ENCODE measurements at places on chromosomes 12 and 14. TPM values are rescaled to one million over a fixed set of nuclear protein-coding genes. Genes with fewer than 3 reads are reported as not detected.

PDZRN4 gene
- total RNA-seq = 2.5 TPM

DNA sequence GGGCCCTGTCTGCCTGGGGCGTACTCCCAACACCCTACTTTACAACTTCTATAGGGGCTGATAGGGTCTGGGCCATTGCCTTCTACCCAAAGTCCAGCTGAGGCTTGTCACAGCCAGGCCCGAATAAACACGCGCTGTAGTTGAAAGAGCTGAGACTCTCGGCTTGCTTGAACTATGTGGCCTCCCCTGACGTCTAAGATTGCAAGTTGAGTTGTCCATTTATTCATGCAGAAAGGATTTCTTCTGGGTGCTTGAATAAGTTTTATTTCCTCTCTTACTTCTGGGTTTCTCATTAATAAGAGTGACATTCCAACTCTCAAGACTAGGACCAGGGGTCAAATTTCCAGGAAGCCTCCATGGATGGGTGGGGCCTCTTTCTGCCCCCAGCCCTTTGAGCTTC lies 74.4 kb upstream of the VRK1 start:
- H3K4me1 ChIP-seq = no peaks in the 10 kb centered on the region
- H3K27ac ChIP-seq = no peak overlapping the region
- no peaks in the 10 kb centered on the region for H3K36me3 ChIP-seq
- no peaks in the 10 kb centered on the region for H3K27me3 ChIP-seq
- no peak overlapping the region for H3K4me3 ChIP-seq
- DNase-seq = no peak

RDH12 gene
- not detected for total RNA-seq

VWF gene
- 37.9 TPM for total RNA-seq

DNA sequence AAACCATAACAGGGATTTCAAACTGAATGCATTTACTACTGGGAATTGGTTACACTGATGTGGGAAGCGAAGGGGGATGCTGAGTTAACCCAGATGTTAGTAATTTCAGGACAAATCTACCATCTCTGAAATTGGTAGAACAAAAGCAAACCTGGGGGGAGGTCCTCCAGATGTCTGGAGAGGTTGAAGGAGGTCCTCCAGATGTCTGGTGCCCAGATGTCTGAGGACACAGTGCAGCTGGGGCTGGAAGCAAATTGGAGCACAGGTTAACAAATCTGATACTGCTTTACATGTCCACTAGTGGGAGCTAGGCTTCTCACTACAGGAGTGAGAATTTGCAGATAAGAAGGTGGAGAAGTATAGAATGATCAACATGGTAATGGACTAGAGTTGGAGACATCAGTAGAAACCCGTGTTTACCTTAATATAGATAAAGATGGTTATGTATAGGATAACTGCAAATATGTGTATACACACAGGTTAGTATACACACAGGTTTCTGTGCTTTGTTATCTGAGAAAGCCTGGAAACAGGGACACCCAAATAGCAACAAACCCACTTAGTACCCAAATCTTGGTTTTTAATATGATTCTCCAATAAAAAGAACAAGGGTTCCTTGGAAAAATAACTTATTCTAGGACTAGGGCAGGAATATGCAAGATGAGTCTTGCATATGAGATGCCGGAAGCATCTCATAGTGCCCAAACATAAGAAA lies 162.5 kb downstream of the C12orf50 start:
- no peaks in the 10 kb centered on the region for H3K4me1 ChIP-seq
- H3K36me3 ChIP-seq = no peaks in the 10 kb centered on the region
- H3K27ac ChIP-seq = no peak overlapping the region

GRCh38 chr14:75234173-75235115 lies 44.2 kb upstream of the FOS start:
- H3K4me1 ChIP-seq = peaks cover 13% of the 10 kb centered on the region
- H3K27ac ChIP-seq = no peak overlapping the region
- H3K27me3 ChIP-seq = no peaks in the 10 kb centered on the region
- H3K4me3 ChIP-seq = no peak overlapping the region
- no peak for DNase-seq
- no peaks in the 10 kb centered on the region for H3K36me3 ChIP-seq

DNA sequence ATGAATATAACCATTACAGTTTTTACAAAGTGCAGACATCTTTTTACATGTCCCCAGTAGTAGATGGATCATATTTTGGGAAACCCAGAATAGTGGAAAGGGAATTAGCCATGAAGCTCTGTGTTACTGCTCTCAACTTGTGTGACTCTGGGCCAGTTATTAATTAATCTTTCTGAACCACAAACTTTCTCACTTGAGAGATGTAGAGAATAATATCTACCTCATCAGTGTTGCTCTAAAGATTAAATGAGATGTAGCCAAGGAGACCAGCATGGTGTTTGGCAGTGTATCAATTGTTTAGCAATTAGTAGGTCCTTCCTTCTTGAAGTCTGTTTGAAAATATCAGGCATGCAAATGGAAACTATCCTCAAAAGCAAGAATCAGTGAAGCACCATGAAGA lies 169.2 kb downstream of the TMTC2 start:
- H3K27me3 ChIP-seq = no peaks in the 10 kb centered on the region
- no peaks in the 10 kb centered on the region for H3K36me3 ChIP-seq
- H3K4me1 ChIP-seq = no peaks in the 10 kb centered on the region
- no peak for DNase-seq
- H3K27ac ChIP-seq = no peak overlapping the region
- H3K4me3 ChIP-seq = no peak overlapping the region

GRCh38 chr14:91123201-91123600 lies 9.3 kb downstream of the DGLUCY start:
- no peaks in the 10 kb centered on the region for H3K27me3 ChIP-seq
- H3K36me3 ChIP-seq = no peaks in the 10 kb centered on the region
- H3K4me3 ChIP-seq = no peak overlapping the region
- DNase-seq = no peak

DNA sequence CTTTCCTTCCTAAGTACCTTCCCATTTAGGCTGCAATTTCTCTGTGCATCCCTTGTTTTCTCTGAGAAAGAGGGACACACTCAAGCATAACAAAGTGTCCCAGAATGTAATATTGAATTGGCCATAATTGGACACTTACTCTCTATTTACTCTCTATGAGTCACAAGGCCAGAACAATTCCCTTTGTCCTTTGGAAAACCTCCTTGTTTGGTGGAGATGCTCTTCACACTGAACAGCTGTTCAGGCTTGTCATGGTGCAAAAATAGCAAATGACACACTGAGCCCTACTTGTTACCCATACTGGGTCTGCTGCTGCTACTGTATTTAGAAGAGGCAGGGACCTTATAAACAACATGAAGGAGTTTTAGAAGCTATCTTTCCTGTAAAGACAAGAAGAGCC lies 1590.5 kb upstream of the TMEM132C start:
- H3K4me1 ChIP-seq = no peaks in the 10 kb centered on the region
- no peaks in the 10 kb centered on the region for H3K27me3 ChIP-seq
- no peak for DNase-seq
- H3K27ac ChIP-seq = no peak overlapping the region
- H3K36me3 ChIP-seq = no peaks in the 10 kb centered on the region

DNA sequence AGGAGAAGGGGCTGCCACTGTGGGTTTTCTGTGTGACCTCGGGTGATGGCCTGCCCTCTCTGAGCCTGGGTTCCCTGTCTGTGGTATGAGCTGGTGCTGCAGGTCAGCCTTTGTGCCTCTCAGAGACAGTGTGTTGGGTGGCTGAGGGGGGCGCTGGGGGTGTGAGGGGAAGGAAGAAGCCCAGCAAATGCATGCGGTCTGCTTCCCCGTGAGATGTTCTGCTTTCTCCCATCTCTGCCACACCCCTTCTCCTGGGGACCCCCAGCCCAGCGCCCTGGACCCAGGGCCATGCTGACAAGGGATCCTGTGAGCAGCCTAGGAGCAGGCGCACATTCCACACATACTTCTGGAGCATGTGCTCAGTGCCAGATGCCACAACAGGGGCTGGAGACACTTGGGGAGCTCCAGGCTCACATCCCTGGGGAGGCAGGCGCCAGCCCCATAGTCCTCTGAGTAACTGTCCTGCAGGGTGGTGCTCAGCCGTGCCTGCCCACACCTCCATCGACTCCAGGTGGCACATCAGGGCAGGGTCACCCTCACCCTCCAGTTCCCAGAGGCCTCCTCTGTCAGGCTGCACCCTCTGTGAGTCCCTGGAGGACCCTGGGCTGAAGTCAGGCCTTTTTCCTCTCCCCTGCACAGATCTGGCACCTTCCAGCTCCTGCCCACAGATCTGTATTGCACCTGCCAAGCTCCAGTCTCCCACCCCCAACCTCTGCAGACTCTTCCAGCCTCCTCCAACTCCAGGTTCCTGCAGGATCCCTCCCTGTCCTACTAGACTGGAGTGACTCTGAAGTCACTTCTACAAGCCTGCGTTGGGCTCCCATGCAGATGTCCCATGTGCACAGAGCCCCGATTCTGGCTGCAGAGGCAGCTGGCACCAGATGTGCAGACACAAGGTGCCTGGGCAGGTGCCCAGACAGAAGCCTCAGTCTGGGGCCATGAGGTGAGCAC lies 205.6 kb downstream of the KIF26A start:
- no peaks in the 10 kb centered on the region for H3K27me3 ChIP-seq
- H3K27ac ChIP-seq = no peak overlapping the region
- peak; percentile 8 for DNase-seq
- no peaks in the 10 kb centered on the region for H3K36me3 ChIP-seq
- H3K4me1 ChIP-seq = peaks cover 9% of the 10 kb centered on the region

- H3K4me3 ChIP-seq = no peak overlapping the region
- DNase-seq = no peak
- H3K27me3 ChIP-seq = no peaks in the 10 kb centered on the region
These were observed 5.7 kb downstream of the ADCY4 start for GRCh38 chr14:24329073-24329663.

OAS1 gene
- total RNA-seq = 8.8 TPM

DNA sequence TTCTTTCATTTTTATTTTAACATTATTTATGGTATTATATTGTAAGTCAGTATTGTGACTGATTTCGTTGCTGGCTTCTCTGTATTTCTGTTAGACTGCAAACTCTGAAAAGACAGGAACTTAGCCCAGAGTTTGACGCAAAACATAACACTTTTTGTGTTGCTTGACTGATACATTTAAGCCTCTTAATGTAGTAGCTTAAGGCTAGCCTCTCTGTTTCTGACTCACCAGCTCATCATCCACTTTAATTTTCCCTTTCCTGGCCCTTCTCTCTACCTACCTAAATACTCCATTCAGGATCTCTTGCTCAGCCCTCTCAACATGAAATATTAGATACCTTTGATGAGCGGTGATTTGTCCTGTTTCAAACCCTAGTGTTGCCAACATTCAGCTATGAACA lies 420.6 kb downstream of the LRFN5 start:
- no peaks in the 10 kb centered on the region for H3K4me1 ChIP-seq
- no peaks in the 10 kb centered on the region for H3K27me3 ChIP-seq
- no peak for DNase-seq
- H3K36me3 ChIP-seq = no peaks in the 10 kb centered on the region
- H3K27ac ChIP-seq = no peak overlapping the region

DNA sequence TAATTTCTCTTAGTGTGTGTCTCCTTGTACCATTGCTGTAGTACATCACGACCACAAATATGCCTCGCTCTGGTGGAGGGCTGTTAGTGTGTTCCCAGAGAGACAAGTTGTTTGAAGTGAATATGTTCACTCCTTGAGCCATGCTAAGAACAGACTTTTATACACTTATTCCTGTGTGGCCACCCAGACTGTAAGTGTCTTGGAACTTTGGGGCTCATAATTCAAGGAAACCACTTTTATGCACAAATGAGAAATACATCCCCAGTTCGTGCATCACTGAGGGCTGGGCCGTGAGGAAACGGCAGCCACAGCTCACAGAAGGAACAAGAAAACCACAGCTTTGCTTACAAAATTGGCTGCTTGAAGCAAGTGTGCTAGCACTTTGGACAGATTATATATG lies 362.2 kb upstream of the DDHD1 start:
- H3K27me3 ChIP-seq = no peaks in the 10 kb centered on the region
- no peak overlapping the region for H3K4me3 ChIP-seq
- no peaks in the 10 kb centered on the region for H3K4me1 ChIP-seq
- DNase-seq = no peak
- no peak overlapping the region for H3K27ac ChIP-seq

DNA sequence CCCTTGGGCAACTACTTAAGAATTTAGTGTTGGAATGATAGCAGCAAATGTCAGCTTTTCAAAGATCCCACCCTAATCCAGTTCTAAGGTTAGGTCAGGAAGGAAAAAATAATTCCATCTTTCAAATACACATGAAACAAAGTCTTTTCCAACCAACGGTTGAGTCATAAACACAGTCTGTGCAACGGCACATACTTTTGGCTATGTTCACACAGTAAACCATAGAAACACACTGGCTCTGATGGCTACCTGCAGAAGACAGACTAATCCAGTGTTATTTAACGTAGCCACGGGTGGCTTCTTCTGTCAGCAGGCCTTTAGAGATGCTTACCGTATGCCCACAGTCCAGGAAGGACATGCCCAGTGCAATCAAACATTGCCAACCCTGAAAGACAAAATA lies 35.7 kb downstream of the HIGD1C start:
- no peak overlapping the region for H3K4me3 ChIP-seq
- H3K27me3 ChIP-seq = no peaks in the 10 kb centered on the region
- DNase-seq = no peak
- H3K4me1 ChIP-seq = no peaks in the 10 kb centered on the region
- H3K36me3 ChIP-seq = no peaks in the 10 kb centered on the region

- DNase-seq = no peak
- no peaks in the 10 kb centered on the region for H3K36me3 ChIP-seq
- H3K4me1 ChIP-seq = peaks cover 13% of the 10 kb centered on the region
- no peaks in the 10 kb centered on the region for H3K27me3 ChIP-seq
- H3K4me3 ChIP-seq = no peak overlapping the region
These were observed 14.5 kb downstream of the DYRK2 start for GRCh38 chr12:67662910-67663538.

PRKD1 gene
- 39.9 TPM for total RNA-seq

ADAMTS20 gene
- not detected for total RNA-seq

Measured in ovary (tissue), 10 donors.